ENCODE measurements at places on chromosomes 2 and 18.

GRCh38 chr18:811182-811891 lies 705 bp downstream of the YES1 start:
- DNase-seq = peak; percentile 44

DNA sequence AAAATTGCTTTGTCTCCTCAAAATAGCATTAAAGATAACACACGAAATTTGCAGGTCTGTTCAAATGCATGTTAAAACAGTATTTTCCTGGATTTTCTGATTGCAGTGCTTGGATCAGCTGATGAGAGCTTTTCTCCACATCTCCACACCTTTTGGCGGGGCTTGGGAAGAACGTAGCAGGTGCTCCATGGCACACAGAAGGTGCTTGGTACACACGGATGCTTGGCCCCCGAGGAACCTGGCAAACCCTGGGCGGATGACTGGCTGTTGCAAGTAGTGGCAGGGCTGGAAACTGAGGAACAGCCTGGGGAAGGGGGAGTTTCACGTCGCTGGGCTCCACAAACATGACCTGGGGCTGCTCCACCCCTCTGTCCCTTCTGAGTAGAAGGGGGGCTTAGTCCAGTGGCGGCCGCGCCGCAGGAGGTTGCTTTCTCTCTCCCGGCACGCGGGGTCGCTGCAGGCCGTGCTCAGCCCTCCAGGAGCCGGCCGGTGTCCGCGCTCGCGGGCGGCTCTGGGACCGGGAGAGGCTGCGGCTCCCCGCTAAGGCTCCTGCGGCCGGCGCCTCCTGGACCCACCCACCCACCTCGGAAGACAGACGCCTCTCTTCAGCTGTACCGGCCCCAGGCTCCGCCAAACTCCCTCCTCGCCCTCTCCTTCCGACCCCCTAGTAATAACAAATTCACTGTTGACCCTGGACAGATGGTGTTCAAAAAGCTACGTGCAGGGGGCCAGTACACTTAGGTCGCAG lies 69.3 kb downstream of the MARCO start:
- DNase-seq = no peak

DNA sequence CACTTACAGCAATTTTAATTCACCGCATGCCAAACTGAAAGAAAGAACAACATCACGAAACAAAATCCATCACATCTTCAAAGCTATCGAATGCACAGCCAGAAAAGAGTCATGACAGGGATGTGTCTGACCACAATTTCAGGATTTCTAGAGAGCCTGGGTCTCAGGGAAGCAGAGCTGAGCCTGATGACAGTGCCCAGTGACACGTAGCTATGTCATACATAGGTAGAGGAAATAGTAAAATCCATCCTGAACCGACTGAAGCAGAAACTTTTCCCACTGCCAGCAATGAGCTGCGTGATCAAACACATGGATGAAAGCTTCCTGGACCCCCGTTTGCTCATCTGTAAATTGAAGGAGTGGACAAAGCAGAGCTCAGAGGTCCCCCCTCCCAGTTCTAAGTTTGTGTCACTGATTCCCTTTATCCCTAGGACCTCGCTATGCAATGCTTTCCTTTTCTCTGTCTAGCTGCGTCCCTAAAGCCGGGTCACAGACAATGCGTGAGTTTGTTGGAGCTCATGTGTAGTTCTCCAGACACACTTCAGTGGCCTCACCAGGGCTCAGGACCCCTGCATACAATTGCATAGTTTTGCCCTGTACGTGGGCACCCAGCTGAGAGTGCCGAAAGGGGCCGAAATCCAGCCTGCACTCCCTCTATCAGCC lies 37.6 kb downstream of the CCBE1 start:
- no peak for DNase-seq

GRCh38 chr18:67104700-67105284 lies 411.7 kb downstream of the DSEL start:
- peak; percentile 54 for DNase-seq

DNA sequence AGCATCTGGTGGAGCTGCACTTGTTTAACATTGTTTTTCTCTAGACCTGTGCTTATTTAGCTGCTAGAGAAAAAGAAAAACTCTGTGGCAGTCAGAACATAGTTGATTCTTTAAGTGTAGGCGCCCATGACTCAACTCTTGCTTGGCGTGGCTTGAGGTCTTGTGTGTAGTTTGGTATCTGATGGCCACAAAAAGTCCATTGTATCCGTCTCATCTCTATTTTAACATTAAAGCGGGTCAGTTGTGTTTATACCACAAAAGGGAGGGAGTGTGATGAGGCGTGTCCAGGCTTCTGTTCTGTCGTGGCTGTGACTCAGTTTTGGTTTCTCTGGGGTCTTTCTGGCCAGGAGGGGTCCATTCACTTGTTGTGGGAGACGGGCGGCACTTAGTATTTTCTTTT lies 24.2 kb upstream of the UGT1A8 start:
- no peak for DNase-seq

- no peak for DNase-seq
These were observed 15.8 kb downstream of the ADI1 start for GRCh38 chr2:3503483-3503882.

DNA sequence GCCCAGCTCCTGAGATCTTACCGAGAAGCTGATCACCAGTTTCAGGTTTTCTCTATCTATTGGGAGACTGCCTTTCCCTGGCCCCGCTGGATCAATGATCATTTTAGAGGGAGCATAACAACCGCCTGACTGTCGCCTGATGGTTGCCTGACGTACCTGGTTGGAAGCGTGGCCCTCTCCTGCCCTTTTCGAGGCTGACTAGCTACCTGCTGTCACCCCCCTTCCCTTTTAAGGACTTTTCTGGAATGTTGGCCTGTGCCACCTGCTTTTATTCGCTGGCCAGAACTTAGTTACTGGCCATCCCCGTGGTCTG lies 562 bp upstream of the MFSD2B start:
- no peak for DNase-seq

DNA sequence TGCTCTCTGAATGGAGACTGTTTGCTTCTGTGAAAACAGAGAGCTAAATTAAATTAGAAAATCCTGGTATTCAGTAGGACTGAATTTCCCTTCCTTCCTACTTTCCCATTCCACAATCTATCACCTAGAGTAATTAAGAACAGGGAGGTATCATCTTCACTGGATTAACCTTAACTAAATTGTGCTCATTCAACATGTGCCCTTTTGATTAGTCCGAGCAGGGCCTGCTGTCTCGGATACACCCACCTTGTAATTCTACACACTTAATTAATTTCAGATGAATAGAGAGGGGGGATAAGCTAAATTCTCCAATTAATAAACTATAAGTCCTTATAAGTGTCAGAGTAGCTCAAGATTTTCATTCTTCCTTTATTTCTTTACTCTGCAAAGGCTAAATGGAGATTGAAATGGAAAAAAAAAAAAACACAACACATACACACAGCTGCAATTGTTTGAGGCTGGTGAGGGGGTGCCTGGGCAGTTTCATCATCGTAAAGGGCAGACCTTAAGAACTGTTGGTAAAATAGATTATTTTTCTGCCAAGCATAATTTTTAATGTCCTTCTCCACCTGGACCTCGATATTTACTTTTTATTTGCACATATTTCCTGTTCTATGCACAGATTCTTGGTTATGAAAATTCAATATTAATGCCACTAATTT lies 157.1 kb upstream of the SIX2 start:
- no peak for DNase-seq

- DNase-seq = no peak
These were observed 2.6 kb upstream of the ACAA2 start for GRCh38 chr18:49815927-49816326.

GRCh38 chr18:78792736-78793135 lies 186.9 kb upstream of the SALL3 start:
- no peak for DNase-seq

DNA sequence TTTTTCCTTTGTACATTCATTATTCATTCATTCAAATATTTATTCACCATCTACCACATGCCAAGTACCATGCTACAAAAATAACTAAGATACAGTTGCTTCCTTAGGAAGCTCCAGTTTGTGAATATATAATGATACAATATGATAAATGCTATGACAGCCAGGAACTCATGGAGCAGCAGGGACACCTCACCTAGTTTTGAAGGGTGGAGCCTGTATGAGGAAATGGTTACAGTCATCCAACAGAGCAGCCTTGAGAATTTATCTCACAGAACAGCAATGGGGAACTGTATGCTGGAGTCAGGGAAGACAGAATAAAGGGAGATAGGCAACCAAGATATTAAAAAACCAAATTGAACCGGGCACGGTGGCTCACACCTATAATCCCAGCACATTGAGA lies 124.0 kb downstream of the OSBPL1A start:
- DNase-seq = no peak

GRCh38 chr2:132384491-132385151 lies 32.0 kb upstream of the GPR39 start:
- DNase-seq = no peak

DNA sequence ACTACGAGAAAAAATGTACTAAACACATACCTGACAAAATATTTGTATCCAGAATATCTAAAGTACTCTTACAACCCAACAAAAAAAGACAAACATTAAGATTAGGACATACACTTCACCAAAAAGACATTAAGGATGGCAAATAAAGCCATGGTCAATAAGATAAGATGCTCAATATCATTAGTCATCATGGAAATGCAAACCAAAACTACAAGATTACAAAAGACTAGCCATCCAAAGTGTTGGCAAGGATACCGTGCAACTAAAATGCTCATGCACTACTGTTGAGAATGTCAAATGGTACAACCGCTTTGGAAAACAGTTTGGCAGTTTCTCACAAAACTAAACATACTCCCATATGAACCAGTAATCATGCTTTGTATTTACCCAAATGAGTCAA lies 29.7 kb downstream of the MAP3K2 start:
- DNase-seq = no peak

DNA sequence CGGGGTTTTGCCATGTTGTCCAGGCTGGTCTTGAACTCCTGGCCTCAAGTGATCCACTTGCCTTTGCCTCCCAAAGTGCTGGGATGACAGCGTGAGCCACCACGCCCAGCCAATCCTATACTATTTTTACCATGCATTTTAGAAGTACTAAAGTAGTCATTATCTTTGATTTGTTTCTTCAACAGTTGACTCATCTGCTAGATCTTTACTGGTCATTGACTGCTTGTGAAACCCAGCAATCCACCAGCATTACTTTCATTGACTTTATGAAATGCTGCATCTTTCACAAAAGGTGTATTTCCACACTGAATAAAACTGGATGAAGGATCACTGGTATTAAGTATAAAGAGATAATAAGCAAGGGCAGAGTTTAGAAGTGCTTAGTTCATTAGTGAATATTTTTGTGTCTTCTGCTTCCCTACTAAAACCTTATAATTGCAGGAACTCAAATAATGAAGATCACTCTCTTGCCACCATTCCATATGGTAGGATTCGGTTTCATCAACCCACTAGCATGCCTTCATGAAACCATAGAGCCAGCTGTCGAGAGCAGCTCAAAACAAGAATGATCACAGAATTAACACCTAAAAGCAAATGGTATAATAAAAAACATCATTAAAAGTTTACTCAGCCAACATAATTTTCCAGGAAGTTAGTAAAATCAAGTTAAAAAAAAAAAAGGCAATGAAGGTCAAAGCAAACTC lies 33.1 kb downstream of the IRS1 start:
- no peak for DNase-seq

- no peak for DNase-seq
These were observed 408.5 kb downstream of the ZEB2 start for GRCh38 chr2:144111437-144111836.

Measured in activated CD4-positive, alpha-beta T cell treated with anti-CD3 and anti-CD28 coated beads, Interleukin-2, Interleukin-4, amounts not matched to agents 100 ng/mL and 50 ng/mL, durations not matched to agents 16 hours and 8 hours (primary cell).